Articular chondrocyte of knee joint (primary cell): ENCODE measurements at places on chromosomes 11 and 22. TPM values are rescaled to one million over a fixed set of nuclear protein-coding genes. Genes with fewer than 3 reads are reported as not detected.

Gene CDCA5
- 5.4 and 7.7 TPM in 2 replicates for total RNA-seq

Gene VPREB1
- total RNA-seq: not detected in 2 replicates

Gene PIH1D2
- 5.5 and 7.2 TPM in 2 replicates for total RNA-seq

Gene DMC1
- total RNA-seq: 10.3 and 11.5 TPM in 2 replicates

Gene C1QTNF4
- total RNA-seq: 0.22 and 0.26 TPM in 2 replicates

Gene SEC14L6
- total RNA-seq: 2.6 and 6.1 TPM in 2 replicates

Gene PLEKHA7
- 0.52 and 0.65 TPM in 2 replicates for total RNA-seq

Gene ISX
- not detected in 2 replicates for total RNA-seq

Gene CNGA4
- 0.13 TPM in 1 of 2 replicates, not detected in the other for total RNA-seq

Gene APLNR
- not detected in 2 replicates for total RNA-seq

Gene CRYBA4
- not detected in 2 replicates for total RNA-seq

Gene ANO9
- total RNA-seq: not detected in 2 replicates

Gene SAA4
- total RNA-seq: not detected in 2 replicates

Gene LUZP2
- not detected in 2 replicates for total RNA-seq

Gene WNT11
- 0.52 and 1.5 TPM in 2 replicates for total RNA-seq

Gene SIK2
- 24.9 and 29.1 TPM in 2 replicates for total RNA-seq

Gene SMDT1
- total RNA-seq: 6.7 and 8.2 TPM in 2 replicates

Gene CD3G
- not detected in 2 replicates for total RNA-seq

Gene HTR3B
- not detected in 2 replicates for total RNA-seq

Gene MIOX
- not detected in 2 replicates for total RNA-seq

Gene C11orf16
- not detected in 2 replicates for total RNA-seq

Gene C1QTNF5
- 38.9 and 53.2 TPM in 2 replicates for total RNA-seq

Gene C11orf86
- not detected in 2 replicates for total RNA-seq

Gene CD6
- total RNA-seq: not detected in 2 replicates

Gene OR51E2
- total RNA-seq: not detected in 2 replicates

Gene SC5D
- total RNA-seq: 48.5 and 56.7 TPM in 2 replicates

Gene CCDC88B
- 0.26 and 0.86 TPM in 2 replicates for total RNA-seq

Gene C11orf21
- 0.26 and 0.43 TPM in 2 replicates for total RNA-seq

Gene GLB1L3
- 0.32 and 0.65 TPM in 2 replicates for total RNA-seq

Gene OR52A1
- total RNA-seq: not detected in 2 replicates

Gene RFPL1
- total RNA-seq: not detected in 2 replicates

Gene SLC22A9
- total RNA-seq: not detected in 2 replicates

Gene IL18BP
- total RNA-seq: 2.8 and 5.6 TPM in 2 replicates

Gene RIMBP3C
- total RNA-seq: under 0.01 and 0.32 TPM in 2 replicates

Gene DEUP1
- total RNA-seq: 0.13 and 0.65 TPM in 2 replicates

Gene DRD4
- not detected in 2 replicates for total RNA-seq

Gene BACE1
- total RNA-seq: 48.4 and 52.9 TPM in 2 replicates

Gene NCF4
- not detected in 2 replicates for total RNA-seq

Gene FGF19
- not detected in 2 replicates for total RNA-seq

Gene P2RY6
- 12.2 and 17.6 TPM in 2 replicates for total RNA-seq

Gene PNPLA5
- total RNA-seq: 0.13 TPM in 1 of 2 replicates, not detected in the other

Gene TPBGL
- total RNA-seq: 0.11 TPM in 1 of 2 replicates, not detected in the other

Gene FOLR2
- total RNA-seq: not detected in 2 replicates

Gene UCP3
- 0.65 and 1.1 TPM in 2 replicates for total RNA-seq

Gene NUP50
- 49.5 and 56.5 TPM in 2 replicates for total RNA-seq
